ENCODE measurements at places on chromosomes 16 and 17.
A peak's percentile ranks its signal among the peaks of the same experiment; 100 is the strongest.

GRCh38 chr16:19735074-19735867 is 17.2 kb downstream of the IQCK start:
- DNase-seq: no peak

DNA sequence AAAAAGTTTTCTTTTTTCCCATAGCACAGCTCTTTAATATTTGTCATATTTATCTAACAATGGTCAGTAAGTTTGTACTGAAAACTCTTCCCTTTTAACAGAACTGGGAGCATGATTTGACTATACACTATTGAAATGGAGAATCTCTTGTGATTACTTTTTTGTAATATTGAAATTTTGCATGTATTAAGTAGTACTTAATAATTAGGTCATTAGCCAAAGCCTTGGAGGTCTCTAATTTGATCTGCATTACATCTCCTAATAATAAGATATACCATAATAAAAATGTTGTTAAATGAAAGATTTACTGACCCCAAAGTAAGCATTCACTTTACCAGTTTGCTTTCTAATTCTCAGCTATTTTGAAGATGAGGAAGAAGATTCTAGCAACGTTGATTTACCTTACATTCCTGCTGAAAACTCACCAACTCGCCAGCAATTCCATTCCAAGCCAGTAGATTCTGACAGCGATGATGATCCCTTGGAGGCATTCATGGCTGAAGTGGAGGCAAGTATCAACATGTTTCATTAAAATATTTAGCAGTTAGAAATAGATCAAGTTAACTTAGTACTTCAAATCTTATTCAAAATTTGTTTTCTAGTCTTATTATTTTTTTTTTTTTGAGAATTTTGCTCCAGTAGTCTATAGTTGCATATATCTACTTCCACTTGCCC is 18.2 kb downstream of the DDX42 start:
- no peak for DNase-seq

DNA sequence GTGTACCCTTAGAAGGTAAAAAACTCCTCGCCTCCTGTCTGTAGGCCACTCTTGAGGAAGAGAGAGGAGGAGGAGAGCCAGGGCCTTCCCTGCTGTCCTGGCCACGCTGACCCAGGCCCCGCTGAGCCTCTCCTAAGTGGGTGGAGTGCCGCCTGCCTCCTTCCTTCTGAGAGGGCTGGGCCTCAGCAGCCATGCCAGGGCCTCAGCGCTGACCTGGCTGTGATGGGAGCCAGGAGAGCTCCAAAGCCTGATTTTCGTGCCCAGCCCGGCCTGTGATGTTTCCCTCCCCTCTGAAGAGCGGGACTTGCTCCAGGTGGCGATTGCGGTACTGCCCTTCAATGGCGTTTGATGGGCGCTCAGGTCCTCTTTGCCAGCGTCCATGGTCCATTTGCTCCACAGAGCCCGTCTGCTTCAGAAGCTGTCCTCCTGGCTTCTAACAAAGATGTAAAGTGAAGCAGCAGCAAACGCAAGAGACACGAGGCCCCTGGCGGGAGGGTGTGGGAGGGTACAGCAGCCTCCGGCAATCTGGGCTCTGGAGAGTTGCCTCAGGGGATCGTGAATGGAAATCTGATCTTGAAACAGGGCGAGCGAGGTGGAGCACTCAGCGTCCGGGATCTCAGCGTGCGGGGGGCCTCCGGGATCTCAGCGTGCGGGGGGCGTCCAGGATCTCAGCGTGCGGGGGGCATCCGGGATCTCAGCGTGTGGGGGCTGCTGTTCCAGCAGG is 93.5 kb downstream of the NPIPB11 start:
- no peak for DNase-seq

DNA sequence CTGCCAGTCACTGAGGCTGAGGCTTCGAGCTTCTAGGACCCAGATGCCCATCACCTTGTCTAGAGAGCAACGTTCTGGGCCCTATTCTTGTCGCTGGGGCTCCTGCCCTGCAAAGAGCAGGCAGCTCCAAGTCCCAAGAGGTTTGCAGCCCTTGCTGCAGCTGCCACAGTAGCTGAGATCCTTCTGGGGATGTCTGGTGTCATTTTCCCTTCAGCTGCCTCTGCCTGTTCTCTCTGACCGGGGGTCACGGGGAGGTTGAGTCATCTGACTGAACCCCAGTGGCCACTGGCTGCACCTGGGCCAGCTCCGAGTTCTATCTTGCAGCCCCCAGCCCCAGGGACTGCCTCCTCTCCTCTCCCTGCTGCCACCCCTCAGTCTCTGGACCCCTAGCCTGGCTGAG is 4.9 kb downstream of the WSCD1 start:
- DNase-seq: no peak

DNA sequence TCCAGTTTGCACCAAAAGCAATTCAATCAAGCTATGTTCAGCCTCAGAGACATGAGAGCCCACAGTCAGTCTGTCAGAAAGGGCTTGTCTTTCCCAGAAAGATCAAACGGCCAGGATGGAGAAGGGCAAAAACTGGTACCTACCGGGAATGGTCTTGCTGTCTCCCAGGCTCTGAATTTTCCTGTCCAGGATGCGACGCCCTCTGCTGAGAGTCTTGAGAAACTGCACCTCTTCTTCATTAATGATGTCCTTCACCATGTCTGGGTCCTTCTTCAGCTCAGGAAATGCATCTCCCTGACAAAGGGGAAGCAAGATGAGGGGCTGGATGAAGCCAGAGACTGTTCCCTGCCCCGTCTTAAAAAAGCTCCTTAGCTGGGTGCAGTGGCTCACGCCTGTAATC is 15.8 kb upstream of the EXOSC6 start:
- peak; percentile 68 for DNase-seq

GRCh38 chr17:72774236-72774635 is 318.3 kb downstream of the SLC39A11 start:
- no peak for DNase-seq

DNA sequence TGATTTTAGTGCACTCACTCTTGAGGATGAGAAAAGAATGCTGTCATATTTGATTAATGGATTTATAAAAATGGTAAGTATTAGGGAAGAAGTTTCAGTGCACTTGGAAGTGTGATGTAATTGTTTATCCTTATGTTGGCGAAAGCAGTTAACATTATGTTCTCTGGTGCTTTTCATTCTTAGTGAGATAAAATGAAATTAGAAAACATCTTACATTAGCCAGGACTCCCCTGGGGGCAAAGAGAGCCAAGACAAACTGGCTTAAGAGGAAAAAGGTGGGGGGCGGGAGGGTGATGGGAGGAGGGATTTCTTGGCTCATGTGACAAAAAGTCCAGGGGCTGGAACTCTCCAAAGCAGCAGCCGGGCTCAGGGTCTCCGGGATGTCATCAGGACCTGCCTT is 73.2 kb downstream of the KNOP1 start:
- DNase-seq: no peak

Measured in hematopoietic multipotent progenitor cell treated with erythropoietin and hydrocortisone succinate and interleukin-3 and kit ligand, for 8 days (in vitro differentiated cells).